ENCODE measurements at places on chromosomes 3 and 15. TPM values are rescaled to one million over a fixed set of nuclear protein-coding genes. Genes with fewer than 3 reads are reported as not detected.

GRCh38 chr15:27358751-27359434 lies 387.9 kb downstream of the GABRG3 start:
- peak; percentile 22 for ATAC-seq

DNA sequence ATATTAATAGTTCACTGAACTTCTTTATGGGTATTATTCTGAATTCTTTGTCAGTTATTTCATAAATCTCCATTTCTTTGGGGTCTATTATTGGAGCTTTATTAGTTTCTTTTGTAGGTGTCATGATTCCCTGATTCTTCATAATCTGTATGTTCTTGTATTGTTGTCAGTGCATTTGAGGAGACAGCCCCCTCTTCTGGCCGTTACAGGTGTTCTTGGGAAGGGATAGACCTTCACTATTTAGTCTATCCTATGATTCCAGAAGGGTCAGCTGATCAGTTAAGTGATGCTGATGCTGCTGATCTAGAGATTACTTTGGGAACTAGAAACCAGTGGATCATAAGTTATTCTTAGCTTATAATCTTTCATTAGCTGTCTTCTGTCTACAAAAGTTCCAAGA lies 34.9 kb downstream of the TMEM39A start:
- ATAC-seq, result no peak

GRCh38 chr3:155232605-155233004 lies 60.9 kb downstream of the STRIT1 start:
- peak; percentile 96 for ATAC-seq

DNA sequence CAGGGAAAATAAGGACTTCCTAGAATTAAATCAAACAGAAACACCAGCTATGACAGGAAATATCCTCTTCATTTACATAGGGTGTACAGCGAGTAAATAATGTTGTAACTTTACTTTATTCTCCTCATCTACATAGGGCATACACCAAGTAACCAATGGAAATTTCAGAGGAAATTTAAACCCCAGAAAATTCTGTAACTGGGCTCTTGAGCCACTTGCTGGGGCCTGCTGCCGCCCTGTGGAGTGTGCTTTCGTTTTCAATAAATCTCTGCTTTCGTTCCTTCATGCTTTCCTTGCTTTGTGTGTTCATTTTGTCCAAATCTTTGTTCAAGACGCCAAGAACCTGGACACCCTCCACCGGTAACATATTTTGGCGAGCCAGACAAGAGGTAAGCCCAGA lies 990.4 kb upstream of the CADM2 start:
- peak; percentile 83 for ATAC-seq

Gene ULK3
- total RNA-seq, result 29.3 TPM

DNA sequence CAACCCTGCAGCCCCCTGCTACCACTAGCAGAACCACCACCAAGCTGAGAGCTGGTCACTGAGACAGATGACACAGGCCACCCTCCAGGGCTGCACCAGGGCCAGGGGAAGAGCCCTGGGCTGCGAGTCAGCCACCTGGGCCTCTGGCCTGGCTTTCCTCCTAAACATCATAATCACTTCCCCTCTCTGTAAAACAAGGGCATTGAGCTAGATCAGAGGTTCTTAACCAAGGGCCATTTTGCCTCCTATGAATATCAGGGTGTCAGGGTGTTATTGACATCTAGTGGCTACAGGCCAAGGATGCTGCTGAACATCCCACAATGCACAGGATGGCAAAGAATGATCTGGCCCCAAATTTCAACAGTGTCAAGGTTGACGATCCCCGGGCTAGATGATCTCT lies 25.2 kb downstream of the TLE3 start:
- peak; percentile 8 for ATAC-seq

Gene SEMA6D
- total RNA-seq, result 80.0 TPM

Gene RASGRF1
- total RNA-seq, result 1.3 TPM

DNA sequence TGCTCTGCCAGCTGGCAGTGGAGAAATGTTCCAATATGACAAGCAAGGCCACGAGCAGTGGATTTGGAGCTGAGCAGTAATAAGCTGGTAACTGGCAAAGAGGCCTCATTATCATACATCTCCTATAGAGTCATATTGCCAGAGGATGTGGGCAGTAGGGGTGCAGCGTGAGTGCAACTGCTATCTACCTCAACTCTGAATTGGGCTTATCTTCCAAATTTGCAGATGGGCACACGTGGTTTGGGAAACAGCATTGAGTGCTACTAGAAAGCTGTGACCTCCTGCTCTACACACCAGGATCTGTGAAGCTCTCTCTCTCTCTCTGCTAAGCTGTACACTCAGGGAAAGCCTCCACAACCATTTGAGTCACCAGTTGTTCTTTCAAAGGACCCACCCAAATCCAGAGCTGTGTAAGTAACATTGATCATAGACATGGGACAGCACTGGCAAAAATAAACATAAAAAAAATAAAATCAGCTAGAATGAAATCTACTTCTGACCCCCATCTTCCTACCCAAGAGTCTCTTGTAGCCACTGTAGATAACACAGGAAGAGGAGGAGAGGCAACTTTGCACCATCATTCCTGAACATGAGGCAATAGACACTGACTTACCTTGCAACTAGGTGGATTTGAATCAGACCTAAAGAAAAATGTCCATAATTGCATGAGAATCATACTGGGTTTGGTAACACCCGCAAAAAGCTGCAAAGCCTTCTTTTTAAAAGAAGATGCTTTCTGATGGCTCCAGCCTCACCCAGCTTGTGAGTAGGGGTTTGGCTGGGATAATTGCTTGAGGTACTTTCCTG lies 82.9 kb upstream of the THBS1 start:
- ATAC-seq, result no peak

Gene ETFA
- total RNA-seq, result 55.2 TPM

DNA sequence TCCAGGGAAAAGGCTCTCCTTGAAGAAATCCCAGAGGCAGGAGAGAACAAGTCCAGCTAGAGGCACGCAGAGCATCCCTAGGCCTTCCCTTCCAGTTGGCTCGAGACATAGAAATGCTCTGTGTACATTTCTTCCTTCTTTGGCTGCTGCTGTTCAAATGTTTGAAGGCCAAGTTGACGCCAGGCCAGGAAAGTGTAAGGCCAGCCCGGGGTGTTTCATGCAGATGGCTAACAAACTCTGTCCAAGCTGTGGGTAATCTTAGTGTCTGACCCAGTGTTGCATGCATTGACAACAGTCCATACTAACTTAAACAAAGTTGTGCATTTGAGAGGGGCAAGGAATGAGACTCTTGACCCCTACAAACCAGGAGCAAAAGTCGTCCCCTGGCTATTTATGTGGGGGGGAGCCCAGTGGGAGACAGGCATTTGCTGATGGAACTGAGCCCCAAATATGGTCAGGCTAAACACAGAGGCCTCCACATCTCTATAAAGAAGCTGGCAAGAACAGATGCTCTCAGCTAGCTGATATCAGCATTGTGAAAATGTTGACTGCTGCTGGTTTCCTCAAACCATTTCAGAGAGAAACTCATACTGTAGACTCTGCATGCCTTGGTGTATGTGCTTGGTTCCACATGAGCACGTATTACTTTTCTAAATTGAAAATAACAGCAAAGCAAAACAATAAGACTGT lies 139.5 kb downstream of the ADAMTS9 start:
- ATAC-seq, result no peak

Gene ENTPD3
- 0.81 TPM for total RNA-seq

- peak; percentile 99 for ATAC-seq
Observed at GRCh38 chr3:172666873-172667694, 43.8 kb downstream of the NCEH1 start.

Gene CPNE9
- total RNA-seq, result not detected

- ATAC-seq, result peak; percentile 31
Observed at GRCh38 chr3:56536735-56537134, 20.2 kb upstream of the CCDC66 start.

Gene TMEM39A
- total RNA-seq, result 25.5 TPM

DNA sequence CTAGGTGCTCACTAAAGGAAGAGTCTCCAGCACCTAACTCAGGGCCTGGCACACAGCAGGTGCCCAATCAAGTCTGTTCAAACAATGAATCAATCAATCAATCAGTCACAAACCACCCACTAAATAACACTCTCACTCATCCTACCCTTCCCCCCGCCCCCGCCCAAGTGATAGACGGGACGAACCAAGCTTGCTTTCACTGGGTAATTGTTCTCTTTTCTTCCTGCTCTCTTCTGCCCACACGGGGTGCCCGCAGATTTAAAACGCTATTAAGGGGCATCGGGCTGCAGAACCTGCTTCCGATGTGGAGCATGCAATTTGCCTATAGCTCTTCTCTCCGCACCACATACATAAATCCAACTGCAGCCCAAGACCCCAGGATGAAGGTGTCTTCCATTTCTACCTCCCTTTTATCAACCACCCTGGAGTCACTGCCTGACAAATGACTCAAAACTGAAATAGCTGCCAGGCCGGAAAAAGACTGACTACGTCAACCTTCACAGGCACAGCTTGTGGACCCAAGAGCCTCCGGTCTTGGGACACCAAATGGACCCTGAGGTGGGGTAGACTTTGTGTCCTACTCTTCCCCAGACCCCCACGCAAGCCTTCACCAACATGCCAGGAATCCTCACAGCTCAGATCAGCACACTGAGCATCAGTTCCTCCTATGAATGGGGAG lies 1.7 kb downstream of the KLHL25 start:
- no peak for ATAC-seq

DNA sequence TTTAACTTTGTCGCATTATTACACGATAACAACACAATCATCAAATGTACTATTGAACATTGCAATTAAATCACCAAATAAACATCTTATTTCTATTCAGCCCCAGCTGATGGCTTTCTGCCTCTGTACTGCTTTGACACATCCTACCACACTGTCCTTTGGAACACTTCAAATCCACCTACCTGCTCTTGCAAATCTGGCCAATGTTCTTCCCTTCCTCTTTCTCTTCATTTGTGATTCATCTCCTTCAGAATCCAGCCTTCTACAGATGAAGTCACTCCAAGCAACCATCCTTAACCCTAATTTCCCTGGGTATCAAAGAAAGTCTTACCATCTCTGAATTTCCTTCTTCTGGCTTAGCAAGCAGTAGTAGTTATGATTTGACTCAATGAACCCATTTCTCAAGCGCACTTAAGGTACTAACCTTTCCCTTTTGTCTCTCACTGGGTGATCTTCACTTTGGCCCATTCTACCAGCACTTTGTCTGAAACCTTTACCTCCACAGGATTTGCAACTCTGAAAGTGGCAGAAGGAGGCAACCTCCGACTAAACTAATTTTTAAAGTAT lies 502.9 kb downstream of the FOXP1 start:
- no peak for ATAC-seq

Gene TRNT1
- total RNA-seq, result 55.3 TPM

- ATAC-seq, result peak; percentile 33
Observed at GRCh38 chr3:129855170-129855831, 38.2 kb downstream of the TMCC1 start.

DNA sequence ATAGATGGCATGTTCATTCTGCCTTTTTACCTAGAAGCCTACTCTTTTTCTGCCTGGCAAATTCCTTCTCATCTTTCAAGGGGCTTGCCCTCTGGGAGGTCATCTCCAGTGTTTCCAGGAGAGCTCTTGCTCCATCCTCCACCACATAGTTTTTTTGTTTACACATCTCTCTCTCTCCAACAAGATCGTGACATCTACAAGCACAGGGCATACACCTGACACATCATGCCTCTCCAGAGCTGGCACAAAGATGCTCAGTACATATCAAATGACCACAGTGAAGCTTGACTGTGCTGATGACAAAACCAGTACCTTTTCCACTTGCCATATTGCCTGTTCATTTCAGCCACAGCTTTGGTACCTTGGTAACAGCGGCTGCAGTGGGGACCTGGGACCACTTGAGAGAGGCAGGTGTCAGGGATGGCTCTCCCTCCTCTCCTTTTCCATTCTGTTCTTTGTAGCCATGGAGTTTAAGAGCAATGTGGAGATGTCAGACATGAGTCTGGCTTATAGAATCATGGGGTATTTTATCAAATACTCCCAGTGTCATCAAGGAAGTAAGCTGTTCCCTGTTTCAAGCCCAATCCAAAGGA lies 15.4 kb downstream of the ALPK3 start:
- ATAC-seq, result no peak

GRCh38 chr15:83947156-83947555 lies 288.4 kb upstream of the GOLGA6L4 start:
- no peak for ATAC-seq

- no peak for ATAC-seq
Observed at GRCh38 chr3:26280517-26280916, 342.1 kb upstream of the LRRC3B start.

DNA sequence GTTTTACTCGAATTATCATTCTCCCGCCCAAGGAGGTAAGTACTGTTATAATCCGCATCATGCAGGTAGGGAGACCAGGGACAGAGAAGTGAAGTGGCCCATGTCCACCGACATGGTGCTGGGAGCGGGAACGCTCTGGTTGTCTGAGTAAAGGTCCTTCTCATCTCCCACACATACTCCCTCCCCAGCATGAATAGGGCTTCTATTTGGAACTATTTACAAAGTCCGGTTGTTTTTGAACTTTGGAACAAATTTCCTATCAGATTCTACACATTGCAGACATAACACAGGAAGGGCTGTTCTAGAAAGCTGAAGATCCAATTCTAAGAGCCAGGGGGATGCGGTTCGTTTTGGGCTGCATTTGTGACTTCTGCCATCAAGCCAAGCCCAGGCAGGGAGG lies 94.8 kb upstream of the TLE3 start:
- no peak for ATAC-seq

GRCh38 chr3:64405211-64405835 lies 180.1 kb upstream of the PRICKLE2 start:
- ATAC-seq, result peak; percentile 53

GRCh38 chr3:126267169-126267975 lies 87.0 kb upstream of the ALDH1L1 start:
- peak; percentile 88 for ATAC-seq

GRCh38 chr3:107436029-107436428 lies 58.8 kb downstream of the CCDC54 start:
- ATAC-seq, result no peak

GRCh38 chr3:149638228-149639092 lies 19.4 kb downstream of the WWTR1 start:
- ATAC-seq, result peak; percentile 60

DNA sequence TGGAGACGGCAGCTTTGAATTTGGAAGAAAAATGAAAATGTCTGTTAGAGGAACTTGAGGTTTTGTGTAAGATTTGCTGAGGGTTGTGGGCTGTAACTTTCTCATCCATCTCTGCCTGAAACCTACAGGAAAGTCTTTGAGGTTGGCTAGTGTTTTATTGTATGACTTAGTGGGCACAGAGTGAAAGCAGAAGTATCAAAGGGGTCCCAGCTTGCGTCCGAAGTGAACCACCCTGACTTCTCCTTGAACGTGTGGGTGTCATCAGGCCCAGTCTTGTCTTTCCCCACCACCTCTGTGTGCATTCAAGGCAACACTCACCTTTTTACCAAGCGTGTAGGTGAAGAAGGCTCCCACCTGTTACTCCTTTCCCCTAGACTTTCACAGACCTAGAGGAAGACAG lies 682.1 kb upstream of the CFAP20DC start:
- no peak for ATAC-seq

Gene SIDT1
- 0.81 TPM for total RNA-seq
